ENCODE measurements at places on chromosomes 5 and 9.

- H3K4me3 ChIP-seq = no peak overlapping the region
- H3K36me3 ChIP-seq = no peaks in the 10 kb centered on the region
- DNase-seq = peak; percentile 3
- no peaks in the 10 kb centered on the region for H3K4me1 ChIP-seq
- peaks cover 14% of the 10 kb centered on the region for H3K27me3 ChIP-seq
Observed at GRCh38 chr9:112971415-112971814, 40.6 kb downstream of the ZNF883 start.

DNA sequence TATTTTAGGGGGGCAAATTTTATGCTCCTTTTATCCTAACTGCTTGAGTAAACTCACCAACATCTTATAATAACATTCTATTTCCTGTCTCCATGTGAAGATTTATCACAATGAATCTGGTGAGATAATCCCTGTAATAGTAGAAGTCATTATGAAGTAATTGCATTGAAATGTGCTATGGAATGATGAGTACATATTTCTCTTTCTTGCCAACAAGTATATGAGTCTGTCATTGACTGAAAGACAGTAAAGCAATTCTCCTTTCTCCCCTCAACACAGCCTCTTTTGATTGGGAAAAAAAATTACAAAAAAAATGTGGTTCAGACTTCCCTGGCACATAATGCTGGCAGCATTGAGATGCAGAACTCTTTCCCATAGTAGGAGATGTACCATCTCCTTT is 459.2 kb upstream of the RGMB start:
- peaks cover 7% of the 10 kb centered on the region for H3K4me1 ChIP-seq
- no peak overlapping the region for H3K4me3 ChIP-seq
- H3K27me3 ChIP-seq = no peaks in the 10 kb centered on the region
- no peak overlapping the region for H3K27ac ChIP-seq
- DNase-seq = no peak
- H3K36me3 ChIP-seq = no peaks in the 10 kb centered on the region

- peak overlapping the region; percentile 64 for H3K27ac ChIP-seq
- no peaks in the 10 kb centered on the region for H3K27me3 ChIP-seq
- peaks cover 87% of the 10 kb centered on the region for H3K4me1 ChIP-seq
- peak overlapping the region; percentile 30 for H3K4me3 ChIP-seq
Observed at GRCh38 chr9:131709771-131710431, 30.0 kb downstream of the RAPGEF1 start.

- no peak overlapping the region for H3K4me3 ChIP-seq
- no peak overlapping the region for H3K27ac ChIP-seq
- no peaks in the 10 kb centered on the region for H3K4me1 ChIP-seq
- DNase-seq = no peak
- no peaks in the 10 kb centered on the region for H3K27me3 ChIP-seq
- no peaks in the 10 kb centered on the region for H3K36me3 ChIP-seq
Observed at GRCh38 chr9:70817311-70817710, 304.1 kb downstream of the TRPM3 start.

GRCh38 chr9:107685901-107686300 is 196.3 kb upstream of the KLF4 start:
- no peak overlapping the region for H3K4me3 ChIP-seq
- H3K36me3 ChIP-seq = no peaks in the 10 kb centered on the region
- no peak for DNase-seq
- H3K27me3 ChIP-seq = no peaks in the 10 kb centered on the region
- no peaks in the 10 kb centered on the region for H3K4me1 ChIP-seq

GRCh38 chr5:151870820-151871219 is 53.8 kb downstream of the GLRA1 start:
- no peak overlapping the region for H3K27ac ChIP-seq
- H3K36me3 ChIP-seq = no peaks in the 10 kb centered on the region
- H3K4me3 ChIP-seq = no peak overlapping the region
- H3K27me3 ChIP-seq = no peaks in the 10 kb centered on the region
- DNase-seq = no peak

DNA sequence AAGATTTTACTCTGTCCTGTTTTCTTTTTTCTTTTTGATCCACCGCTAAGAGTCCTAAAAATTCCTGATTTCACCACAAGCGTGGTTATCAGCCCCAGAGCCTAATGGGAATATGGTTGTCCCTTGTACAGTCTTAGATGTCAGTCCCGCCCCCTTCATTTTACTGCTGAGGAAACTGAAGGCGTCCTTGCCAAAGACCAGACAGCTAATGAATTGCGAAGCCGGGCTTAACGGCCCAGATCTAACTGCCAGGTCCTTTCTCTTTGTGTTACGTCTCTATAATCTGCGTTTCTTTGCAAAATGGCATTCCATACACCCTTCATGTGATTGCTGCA is 497 bp downstream of the NSA2 start:
- peaks cover 41% of the 10 kb centered on the region for H3K36me3 ChIP-seq
- peak overlapping the region; percentile 100 for H3K4me3 ChIP-seq
- H3K27me3 ChIP-seq = no peaks in the 10 kb centered on the region

All from activated naive CD8-positive, alpha-beta T cell treated with anti-CD3 and anti-CD28 coated beads, Interleukin-2, amount 50 U/mL, for 24 hours (primary cell).